ENCODE measurements at places on chromosomes 13 and 19.

GRCh38 chr13:52348071-52348470 is 57.9 kb downstream of the THSD1 start:
- DNase-seq: no peak

DNA sequence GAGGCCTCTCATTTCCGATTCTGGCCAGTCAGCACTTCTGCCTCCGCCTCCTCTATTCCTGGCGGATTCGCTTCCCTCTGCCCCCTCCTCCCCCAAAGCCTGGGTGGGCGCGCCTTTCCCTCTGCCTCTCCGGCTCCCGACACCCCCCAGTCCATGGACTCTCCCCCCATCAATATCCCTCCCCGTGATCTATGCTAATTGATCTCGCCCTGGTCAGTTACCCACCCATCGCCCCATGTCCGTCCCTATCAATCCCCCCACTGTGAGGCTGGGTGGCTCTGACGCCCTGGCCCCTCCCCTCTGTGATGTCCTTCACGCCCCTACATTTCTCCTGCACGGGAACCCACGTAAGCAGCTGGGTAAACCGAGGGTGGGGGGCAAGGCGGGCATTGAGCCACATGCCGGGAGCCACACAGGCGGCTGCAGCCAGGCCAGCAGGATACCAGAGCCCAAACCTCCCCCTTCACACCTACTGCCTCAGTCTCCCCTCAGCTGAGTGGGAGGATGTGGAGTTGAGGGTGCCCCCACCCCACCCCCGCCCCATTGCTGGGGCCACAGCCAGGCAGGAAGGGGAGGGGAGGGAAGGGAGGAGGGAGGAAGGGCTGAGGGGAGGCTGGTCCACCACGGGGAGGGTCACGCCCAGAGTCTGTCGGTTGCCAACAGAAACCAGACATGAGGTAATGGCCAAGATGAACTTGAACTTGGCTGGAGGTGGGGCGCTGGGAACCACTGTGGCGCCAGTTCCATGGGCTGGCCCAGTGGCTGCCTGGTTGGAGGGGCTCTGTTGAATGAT is 21.0 kb downstream of the SMIM24 start:
- peak; percentile 96 for DNase-seq

- no peak for DNase-seq
Measured at GRCh38 chr19:456547-457110, 4.2 kb downstream of the SHC2 start.

GRCh38 chr19:16351133-16351809 is 26.6 kb downstream of the KLF2 start:
- no peak for DNase-seq

DNA sequence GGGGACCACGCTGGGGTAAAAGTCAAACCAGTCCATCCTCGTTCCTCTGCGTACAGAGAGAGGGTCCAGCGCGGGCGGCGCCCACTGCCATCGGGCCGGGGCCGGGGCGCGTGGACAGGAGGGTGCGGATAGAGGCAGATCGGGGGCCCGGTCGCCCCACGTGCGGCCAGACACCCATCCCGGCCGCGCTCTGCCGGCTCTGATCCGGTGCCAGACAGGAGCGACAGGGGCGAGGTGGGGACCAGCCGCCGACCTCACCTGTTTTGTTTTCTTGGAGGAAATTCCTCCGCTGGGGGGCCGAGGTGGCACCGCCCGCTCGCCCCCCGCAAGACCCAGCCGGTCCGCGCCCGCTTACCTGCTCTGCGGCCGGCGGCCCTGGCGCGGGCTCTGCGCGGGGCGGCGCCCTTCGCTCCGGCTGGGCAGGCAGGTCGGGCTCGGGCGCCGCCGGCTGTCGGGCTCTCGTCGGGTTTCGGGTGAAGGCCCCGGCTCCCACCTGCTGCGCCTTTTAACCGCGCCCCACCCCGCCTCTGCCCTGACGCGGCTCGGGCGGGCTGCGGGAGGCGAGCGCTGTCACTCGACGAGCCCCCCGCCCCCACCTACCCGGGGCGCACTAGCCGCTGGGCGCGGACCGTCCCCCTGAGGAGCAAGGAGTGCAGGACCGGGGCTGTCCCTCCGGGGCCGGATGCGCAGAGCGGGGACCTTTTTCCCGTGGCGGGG is at the start of gene GJB6:
TSS of gene GJB6 (minus strand) at position 481 of the 717 bp plus-strand sequence. CDS start 8,839 bp downstream, outside the sequence.
- no peak for DNase-seq

DNA sequence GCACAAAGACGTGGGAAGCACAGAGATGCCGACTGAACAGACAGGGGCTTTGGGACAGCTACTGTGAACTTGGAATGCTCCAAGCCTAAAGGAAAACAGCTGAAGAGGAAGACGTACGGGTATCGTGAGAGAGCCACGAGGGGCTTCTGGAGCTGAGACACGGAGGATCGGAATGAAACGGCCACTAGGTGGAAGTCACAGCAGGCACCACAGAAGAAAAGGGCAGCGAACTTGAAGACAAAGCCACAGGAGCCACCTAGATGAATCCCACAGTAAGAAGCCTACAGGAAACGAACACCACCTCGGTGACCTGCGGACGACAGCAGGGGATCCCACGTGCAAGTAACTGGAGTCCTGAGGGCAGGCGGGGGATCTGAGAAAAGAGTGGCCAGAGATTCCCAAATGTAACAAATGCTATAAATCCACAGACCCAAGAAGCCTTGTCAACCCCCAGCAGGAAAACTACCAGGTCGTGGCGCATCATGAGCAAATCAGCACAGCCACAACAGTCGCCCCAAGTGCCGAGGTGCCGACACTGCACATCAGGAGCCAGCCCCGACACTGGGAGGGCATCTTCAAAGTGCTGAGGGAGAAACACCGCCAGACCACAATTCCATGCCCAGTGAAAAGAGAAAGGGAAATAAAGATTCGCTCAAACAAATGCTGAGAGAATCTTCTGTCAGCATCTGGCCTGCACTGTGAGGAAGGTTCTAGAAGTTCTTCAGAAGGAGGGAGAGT is 39.3 kb upstream of the ISYNA1 start:
- no peak for DNase-seq

DNA sequence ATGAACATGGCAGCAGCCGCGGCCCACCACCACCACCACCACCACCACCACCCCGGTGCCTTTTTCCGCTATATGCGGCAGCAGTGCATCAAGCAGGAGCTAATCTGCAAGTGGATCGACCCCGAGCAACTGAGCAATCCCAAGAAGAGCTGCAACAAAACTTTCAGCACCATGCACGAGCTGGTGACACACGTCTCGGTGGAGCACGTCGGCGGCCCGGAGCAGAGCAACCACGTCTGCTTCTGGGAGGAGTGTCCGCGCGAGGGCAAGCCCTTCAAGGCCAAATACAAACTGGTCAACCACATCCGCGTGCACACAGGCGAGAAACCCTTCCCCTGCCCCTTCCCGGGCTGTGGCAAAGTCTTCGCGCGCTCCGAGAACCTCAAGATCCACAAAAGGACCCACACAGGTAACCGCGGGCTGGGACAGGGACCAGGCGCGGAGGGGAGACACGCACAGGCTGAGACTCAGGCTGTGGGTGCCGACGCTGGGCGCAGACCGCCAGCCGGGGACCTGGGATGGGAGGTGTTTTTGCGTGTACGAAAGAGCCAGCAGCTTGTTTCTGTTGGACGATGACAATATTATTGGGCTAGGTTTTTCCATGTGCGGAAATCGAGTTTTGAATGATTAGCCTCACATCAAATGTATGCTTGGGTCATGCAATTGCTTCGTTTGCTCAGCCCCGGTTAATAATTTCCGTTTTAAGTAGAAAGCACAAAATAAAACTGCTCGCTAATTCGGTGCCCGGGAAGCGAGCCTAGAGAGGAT is 1.3 kb downstream of the ZIC2 start:
- no peak for DNase-seq

- DNase-seq: no peak
Measured at GRCh38 chr19:33301900-33302174, 497 bp downstream of the CEBPA start.

DNA sequence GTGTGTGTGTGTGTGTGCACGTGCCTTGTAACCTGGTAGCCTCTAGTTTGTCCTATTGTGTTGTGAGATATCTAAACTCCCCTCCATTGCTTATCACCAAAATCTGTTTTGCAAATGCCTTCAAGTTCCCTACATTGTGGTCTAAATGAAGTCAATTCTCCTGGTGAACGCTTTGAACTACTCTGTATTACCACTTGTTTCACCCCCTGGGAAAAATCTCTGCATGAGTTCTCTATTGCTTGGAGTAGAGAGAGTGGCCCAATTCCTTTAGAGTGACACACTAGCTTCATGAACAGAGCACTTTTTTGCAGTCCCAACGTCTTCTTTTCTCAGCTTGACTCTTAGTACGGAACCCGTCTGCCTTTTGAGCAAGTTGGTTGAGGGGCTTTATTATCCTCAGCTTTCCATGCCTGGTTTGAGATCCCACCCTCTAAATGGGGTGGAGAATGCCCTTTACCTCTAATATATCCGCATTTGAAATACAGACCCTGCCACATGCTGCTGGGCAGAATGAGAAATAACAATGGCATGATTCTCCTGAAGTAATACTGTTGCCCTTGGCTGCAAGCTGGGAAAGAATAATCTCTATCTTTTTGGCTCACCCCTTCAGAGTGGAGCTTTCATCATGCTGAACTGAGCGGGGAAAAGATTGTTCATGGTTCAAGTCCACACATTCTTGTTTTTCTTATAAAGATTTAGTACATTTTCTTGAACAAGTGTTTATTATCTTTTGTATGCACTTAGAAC is 2545.3 kb downstream of the PCDH9 start:
- no peak for DNase-seq

GRCh38 chr19:48403606-48404005 is 10.1 kb downstream of the GRIN2D start:
- no peak for DNase-seq

- DNase-seq: no peak
Measured at GRCh38 chr19:584240-585001, 5.3 kb upstream of the HCN2 start.

GRCh38 chr19:6062274-6062673 is 48.0 kb downstream of the RFX2 start:
- DNase-seq: peak; percentile 92

DNA sequence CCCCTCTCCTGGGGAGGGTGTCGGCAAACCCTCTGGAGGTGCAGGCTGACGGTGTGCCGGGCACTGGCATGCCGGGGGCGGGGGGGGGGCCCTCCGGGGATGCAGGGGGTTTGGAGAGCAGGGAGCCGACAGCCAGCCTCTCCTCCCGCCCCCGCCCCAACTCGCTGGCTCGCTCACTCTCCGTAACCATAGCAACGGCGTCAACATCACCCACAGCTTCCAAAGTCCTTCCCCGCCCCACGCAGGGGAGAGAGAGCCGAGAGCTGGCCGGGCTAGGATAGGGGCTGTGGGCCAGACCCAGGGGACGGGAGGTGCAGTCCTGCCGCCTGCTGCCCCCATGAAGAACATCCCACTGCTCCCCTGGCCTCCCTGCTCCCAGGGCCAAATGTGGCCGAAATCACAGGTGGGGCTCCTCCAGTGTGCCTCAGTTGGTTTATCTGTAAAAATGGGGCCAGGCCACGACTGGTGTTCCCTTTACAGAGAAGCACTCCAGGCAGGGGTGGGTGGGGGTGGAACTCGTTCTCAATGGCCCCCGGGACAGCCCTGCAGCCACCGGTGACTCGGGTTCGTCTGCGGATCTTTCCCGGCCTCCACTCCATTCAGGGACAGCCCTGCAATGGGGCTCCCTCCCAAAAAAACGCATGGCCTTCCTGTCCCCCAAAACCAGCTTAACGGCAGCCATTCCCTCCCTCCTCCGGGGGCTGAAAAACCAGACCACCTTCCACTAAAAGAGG is 3.2 kb downstream of the KLF16 start:
- DNase-seq: no peak

DNA sequence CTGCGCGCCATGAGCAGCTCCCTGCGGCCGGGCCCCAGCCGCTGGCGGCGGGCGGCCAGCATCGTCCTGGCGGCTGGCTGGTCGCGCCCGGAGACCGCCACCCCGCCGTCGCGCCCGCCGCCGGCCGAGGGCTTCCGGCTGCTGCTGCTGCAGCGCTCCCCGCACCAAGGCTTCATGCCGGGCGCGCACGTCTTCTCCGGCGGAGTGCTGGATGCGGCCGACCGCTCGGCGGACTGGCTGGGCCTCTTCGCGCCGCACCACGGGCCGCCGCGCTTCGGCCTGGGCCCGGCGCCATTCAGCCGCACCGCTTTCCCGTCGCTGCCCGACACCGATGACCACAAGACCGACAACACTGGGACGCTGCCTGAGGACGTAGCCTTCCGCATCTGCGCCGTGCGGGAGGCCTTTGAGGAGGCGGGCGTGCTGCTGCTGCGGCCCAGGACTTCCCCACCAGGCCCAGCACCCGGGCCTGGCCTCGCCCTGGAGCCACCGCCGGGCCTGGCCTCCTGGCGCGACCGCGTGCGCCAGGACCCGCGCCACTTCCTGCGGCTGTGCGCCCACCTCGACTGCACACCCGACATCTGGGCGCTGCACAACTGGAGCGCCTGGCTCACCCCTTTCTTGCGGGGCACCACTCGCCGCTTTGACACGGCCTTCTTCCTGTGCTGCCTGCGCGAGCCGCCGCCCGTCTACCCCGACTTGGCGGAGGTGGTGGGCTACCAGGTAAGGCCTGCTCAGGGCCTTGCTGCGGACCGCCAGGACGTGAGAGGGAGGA is 518 bp downstream of the NUDT19 start:
- DNase-seq: peak; percentile 93

DNA sequence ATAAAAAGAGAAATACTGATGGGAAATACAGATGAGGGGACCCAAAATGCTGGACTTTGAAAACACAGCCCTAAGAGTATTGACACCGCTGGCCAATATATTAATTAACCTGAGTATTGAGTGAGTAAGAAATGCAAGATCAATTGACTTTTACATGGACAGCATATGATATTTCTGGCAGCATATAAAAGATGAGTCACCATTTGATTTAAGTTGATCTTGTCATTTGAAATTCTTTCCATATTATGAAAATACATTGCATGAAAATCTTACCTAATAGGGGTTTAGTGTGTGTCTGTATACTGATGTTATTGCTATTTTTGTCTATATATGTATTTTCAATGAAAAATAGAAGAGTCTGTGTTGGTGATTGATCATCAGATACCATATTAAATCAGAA is 619.6 kb downstream of the KCTD12 start:
- DNase-seq: no peak

DNA sequence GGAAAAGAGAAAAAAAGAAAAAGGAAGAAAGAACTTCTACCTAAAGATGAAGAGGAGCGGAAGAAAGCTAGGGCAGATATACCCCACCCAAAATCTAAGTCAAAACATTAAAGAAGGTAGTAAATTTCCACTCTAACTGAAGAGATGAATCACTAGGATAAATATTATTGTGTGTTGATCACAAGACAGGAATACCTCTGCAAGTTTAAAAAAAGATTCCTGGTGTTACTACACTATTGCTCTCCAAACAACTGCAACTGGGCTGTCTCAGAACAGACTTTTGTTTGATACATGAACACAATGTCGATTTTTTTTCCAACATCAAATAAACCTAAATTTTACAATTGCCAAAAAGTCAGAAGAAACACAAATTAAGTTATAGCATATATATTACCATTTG is 6.8 kb downstream of the HSPH1 start:
- no peak for DNase-seq

DNA sequence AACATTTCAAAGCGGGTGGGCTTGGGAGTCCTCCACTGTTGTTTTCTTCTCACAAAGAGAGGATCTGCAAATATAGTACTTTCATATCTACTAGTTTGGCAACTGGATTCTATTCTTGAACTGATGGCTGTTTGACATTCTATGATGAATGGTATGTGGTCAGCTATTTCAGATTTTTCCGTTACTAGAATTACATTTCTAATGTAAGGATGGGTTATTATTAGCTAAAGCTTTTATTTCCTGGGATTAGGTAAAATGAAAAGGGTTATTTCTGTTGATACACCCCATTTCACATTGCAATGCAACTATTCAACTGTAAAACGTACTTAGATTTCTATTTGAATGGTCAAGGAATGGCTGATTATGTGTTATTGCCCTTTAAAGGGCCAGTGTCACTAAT is 629.7 kb downstream of the DACH1 start:
- no peak for DNase-seq

Data from posterior vena cava (tissue), 2 donors.